ENCODE measurements at places on chromosomes 13 and 19. TPM values are rescaled to one million over a fixed set of nuclear protein-coding genes. Genes with fewer than 3 reads are reported as not detected.

DNA sequence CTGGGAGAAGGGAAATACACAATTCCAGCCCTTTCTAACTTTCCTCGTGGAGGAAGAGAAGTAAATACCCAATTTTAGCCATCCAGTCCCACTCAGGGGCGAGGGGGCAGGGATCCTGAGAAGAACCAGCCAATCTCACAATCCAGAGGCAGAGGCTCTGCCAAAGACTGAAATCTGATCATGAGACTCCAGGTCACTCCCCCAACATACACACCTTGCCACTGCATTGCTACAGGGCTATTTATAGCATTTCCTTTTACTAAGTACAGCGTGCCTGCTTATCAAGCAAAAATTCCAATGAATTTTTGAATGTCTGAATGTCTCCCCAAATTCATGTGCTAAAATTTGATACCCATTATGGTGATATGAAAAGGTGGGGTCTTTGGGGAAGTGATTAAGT is 1687.5 kb downstream of the EFNB2 start:
- no peak for DNase-seq
- no peaks in the 10 kb centered on the region for H3K4me1 ChIP-seq
- no peak overlapping the region for H3K27ac ChIP-seq

DNA sequence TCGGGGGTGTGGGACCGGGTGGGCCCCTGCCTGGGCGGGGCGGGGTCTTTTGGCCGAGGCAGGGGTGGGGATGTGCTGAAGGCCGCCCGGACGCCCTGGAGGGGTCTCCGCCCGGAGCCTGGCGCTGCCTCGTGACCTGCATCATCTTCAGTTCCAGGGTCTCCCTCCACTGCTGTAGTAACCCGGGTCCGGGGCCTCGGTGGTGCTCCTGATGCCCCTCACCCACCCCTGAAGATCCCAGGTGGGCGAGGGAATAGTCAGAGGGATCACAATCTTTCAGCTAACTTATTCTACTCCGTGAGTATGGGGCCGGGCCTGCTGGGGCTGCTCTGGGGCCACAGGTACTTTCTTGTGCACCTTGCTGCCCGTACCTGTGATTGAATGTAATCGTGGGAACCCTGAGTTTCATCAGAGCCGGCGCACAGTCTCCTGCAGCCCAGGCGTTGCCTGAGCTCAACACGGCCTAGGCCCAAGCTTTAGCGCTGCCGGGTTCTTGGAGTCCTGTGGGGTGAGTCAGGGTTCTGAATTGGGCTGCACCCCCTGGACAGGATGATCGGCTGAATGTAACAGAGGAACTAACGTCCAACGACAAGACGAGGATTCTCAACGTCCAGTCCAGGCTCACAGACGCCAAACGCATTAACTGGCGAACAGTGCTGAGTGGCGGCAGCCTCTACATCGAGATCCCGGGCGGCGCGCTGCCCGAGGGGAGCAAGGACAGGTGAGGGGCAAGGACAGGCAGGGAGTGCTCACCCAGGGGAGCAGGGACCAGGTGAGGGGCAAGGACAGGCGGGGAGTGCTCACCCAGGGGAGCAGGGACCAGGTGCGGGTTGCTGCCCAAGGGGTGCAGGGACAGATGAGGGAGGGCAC is 10.5 kb downstream of the PEAK3 start:
- peaks cover 26% of the 10 kb centered on the region for H3K36me3 ChIP-seq
- peaks cover 25% of the 10 kb centered on the region for H3K4me1 ChIP-seq
- H3K27ac ChIP-seq, result peak overlapping the region; percentile 83
- peak overlapping the region; percentile 91 for H3K4me3 ChIP-seq
- no peak for DNase-seq
- H3K27me3 ChIP-seq, result peaks cover 5% of the 10 kb centered on the region

DNA sequence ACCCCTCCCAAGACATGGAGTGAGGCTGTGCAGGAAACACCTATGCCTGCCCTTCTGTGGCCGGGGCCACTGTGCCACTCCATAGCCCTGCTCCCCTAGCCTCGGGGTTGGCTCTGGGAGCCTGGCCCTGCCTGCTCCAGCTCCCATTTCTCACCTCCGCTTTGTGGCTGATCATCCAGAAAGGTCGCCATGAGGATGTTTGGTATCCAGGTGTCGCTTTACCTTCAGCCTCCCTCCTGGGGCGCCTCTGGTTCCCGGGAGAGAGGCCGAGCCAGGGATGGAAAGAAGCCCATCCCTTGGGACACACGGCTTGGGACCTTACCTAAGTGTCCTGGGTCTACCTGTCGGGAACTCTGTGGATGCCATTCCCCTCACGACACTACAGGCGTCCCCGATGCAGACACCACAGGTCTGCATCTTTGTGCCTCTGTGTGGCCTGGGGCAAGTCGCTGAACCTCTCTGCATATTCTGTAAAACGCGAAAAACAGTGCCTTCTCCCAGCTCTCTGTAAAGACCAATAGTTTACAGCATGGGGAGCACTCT is 3.4 kb upstream of the MCF2L start:
- peaks cover 9% of the 10 kb centered on the region for H3K4me1 ChIP-seq
- H3K27ac ChIP-seq, result no peak overlapping the region
- no peaks in the 10 kb centered on the region for H3K36me3 ChIP-seq
- peaks cover 26% of the 10 kb centered on the region for H3K27me3 ChIP-seq
- no peak for DNase-seq
- H3K4me3 ChIP-seq, result no peak overlapping the region

GRCh38 chr13:110777251-110777820 is 63.8 kb downstream of the ING1 start:
- no peak overlapping the region for H3K4me3 ChIP-seq
- no peak overlapping the region for H3K27ac ChIP-seq
- no peaks in the 10 kb centered on the region for H3K4me1 ChIP-seq
- no peaks in the 10 kb centered on the region for H3K36me3 ChIP-seq

DNA sequence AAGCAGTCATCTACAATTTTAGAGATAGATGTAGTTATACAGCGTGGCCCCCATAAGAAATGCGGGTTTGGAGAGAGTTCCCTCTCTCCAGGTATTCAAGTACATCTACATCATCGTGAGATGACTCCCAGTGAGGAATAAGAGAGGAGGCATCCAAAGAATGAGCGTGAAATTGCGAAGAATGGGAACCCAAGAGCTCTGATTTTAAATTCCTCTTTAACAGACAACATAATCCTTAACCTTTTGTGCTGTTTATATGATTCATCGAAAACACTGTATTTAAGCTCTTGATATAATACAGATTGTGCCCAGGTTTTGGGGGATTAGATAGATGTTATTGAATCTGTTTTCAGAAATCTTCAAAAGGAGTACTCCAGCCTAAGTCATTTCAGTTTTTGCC is 161.5 kb downstream of the COG6 start:
- H3K36me3 ChIP-seq, result no peaks in the 10 kb centered on the region
- peaks cover 1% of the 10 kb centered on the region for H3K27me3 ChIP-seq
- H3K27ac ChIP-seq, result no peak overlapping the region
- no peak overlapping the region for H3K4me3 ChIP-seq

GRCh38 chr19:3210347-3211017 is 14.0 kb upstream of the CELF5 start:
- H3K4me1 ChIP-seq, result no peaks in the 10 kb centered on the region
- H3K36me3 ChIP-seq, result peaks cover 2% of the 10 kb centered on the region
- H3K27me3 ChIP-seq, result no peaks in the 10 kb centered on the region
- peak; percentile 54 for DNase-seq
- H3K4me3 ChIP-seq, result no peak overlapping the region

GRCh38 chr19:49475191-49475917 is 1.3 kb downstream of the FLT3LG start:
- peaks cover 36% of the 10 kb centered on the region for H3K4me1 ChIP-seq
- peak overlapping the region; percentile 91 for H3K4me3 ChIP-seq
- H3K27ac ChIP-seq, result peak overlapping the region; percentile 97
- H3K27me3 ChIP-seq, result no peaks in the 10 kb centered on the region
- peaks cover 10% of the 10 kb centered on the region for H3K36me3 ChIP-seq

GRCh38 chr13:111485491-111486250 is 165.2 kb downstream of the TEX29 start:
- H3K27ac ChIP-seq, result no peak overlapping the region
- no peak overlapping the region for H3K4me3 ChIP-seq
- H3K36me3 ChIP-seq, result no peaks in the 10 kb centered on the region
- DNase-seq, result no peak

GRCh38 chr19:12974301-12975220 is 5.2 kb downstream of the DAND5 start:
- DNase-seq, result no peak
- H3K4me3 ChIP-seq, result no peak overlapping the region
- no peak overlapping the region for H3K27ac ChIP-seq
- H3K27me3 ChIP-seq, result peaks cover 16% of the 10 kb centered on the region

DNA sequence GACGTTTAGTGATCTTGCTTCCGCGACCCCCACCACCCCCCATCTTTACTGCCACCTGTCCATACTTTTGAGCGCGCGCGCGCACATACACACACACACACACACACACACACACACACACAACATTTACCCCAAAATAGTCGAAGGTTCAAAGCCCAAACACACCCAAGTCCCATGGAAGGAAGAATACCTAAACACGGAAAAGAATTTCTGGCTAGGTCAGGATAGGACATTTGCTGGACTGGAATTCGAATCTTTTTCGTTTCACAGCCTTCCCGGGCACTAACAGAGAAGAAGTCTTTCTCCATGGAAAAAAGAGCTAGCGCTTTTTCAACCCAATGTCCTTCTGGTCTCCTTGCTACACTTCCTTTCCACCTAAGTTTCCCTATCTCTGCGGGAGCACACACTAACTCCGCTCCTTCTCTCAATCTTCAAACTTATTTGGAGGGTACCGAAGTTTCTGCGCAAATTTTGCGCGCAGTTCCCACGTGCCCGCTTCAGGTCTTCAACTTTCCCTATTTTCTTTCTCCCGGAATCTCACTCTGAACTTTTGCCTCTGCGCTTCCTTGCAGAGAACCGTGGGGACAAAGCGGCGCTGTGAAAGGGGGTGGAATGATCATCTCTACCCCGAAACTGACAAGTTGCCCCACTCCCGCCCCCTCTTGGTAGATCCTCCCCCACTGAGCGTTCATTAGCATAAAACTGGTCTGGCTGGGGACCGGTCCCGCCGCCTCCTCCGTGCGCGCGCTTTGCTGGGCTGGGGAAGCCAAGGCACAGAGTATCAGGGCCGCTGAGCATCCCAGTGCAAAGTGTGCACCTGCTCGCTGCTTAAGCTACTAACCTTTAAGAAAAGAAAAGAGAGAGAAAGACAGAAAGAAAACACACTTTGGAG is 2.7 kb downstream of the DACH1 start:
- H3K27me3 ChIP-seq, result peaks cover 64% of the 10 kb centered on the region
- DNase-seq, result no peak
- H3K27ac ChIP-seq, result no peak overlapping the region
- peaks cover 19% of the 10 kb centered on the region for H3K4me1 ChIP-seq
- peak overlapping the region; percentile 83 for H3K4me3 ChIP-seq
- no peaks in the 10 kb centered on the region for H3K36me3 ChIP-seq

DNA sequence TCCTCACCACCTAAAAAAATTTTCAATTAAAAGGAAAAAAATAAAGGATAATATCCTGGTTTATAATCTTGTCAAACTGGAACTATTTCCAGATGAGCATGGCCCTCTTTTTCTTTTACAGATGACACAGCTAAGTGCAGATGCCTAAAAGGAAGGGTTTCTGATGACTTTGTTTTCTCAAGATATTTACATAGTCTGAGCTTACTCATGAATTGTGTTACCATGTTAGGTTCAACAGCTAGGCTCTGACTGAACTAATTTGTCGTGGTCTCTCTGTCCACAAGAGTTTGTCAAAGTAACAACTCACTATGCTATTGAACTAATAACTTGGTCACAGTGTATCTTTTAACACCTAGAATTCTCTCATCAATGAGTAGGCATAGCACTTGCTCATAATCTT is 780.8 kb downstream of the GPC5 start:
- no peak overlapping the region for H3K27ac ChIP-seq
- DNase-seq, result no peak
- H3K4me1 ChIP-seq, result no peaks in the 10 kb centered on the region
- H3K36me3 ChIP-seq, result no peaks in the 10 kb centered on the region
- H3K4me3 ChIP-seq, result no peak overlapping the region

DNA sequence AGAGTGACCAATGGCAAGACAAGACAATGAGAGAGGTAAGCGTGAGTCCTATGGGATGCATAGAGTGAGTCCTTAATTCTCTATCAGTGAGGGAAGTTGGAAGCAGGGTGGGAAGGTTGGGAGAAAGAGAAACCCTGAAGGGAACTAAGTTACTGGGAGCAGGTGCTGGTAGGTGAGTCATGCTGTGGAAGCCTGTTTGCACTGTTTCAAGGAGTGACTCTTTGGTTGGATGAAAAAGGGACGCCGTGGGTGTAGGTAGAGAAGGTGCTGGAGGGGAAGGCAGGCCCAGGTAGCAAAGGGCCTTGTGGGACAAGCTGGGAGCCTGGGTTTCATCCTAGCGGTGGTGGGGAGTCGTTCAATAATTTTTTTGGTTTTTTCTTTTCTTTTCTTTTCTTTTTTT is 21.9 kb downstream of the IGFL1 start:
- no peak overlapping the region for H3K27ac ChIP-seq
- no peak for DNase-seq
- peaks cover 55% of the 10 kb centered on the region for H3K27me3 ChIP-seq
- H3K4me3 ChIP-seq, result no peak overlapping the region

DNA sequence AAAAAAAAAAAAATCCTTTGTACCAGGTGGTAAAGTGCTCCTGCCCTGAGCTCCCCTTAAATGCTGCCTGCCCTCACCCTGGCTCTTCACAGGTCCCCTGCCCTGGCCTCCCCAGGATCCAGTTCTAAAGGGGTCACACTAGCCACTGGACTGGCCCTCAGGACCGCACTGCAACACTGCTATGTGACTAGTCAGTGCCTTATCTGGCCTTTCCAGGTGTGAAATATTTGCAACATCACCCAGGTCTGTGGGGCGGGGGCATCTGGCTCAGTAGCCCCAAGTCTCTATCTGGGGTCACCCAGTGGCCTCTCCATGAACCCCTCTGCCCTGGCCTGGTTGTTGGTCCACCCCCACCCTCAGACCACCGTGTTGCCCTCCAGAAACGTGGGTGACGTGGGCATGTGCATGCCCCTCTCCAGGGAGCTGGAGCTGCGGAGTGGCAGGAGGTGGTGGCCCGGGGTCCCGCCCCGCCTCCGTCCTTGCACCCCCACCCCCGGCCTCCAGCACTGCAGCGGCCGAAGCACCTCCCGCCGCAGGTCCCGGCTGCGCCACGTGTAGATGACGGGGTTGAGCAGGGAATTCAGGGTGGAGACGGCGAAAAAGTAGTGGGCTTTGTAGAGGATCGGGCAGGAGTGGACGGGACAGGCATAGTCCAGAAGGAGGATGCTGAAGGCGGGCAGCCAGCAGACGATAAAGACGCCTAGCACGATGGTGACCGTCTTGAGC is 7.5 kb downstream of the S1PR2 start:
- H3K27me3 ChIP-seq, result no peaks in the 10 kb centered on the region
- H3K4me1 ChIP-seq, result peaks cover 12% of the 10 kb centered on the region
- H3K4me3 ChIP-seq, result no peak overlapping the region
- H3K36me3 ChIP-seq, result peaks cover 3% of the 10 kb centered on the region
- H3K27ac ChIP-seq, result no peak overlapping the region
- DNase-seq, result no peak

The ZNF547 gene
- total RNA-seq, result 0.93 TPM

The ICAM5 gene
- total RNA-seq, result 1.9 TPM

The SLC25A15 gene
- 20.0 TPM for total RNA-seq

The KMT2B gene
- 65.2 TPM for total RNA-seq

The KLK4 gene
- total RNA-seq, result not detected

The ARHGAP45 gene
- 202 TPM for total RNA-seq

The THSD1 gene
- total RNA-seq, result 0.07 TPM

The ZNF132 gene
- total RNA-seq, result 3.5 TPM

Measured in activated T-helper 1 cell treated with anti-CD3 and anti-CD28 coated beads, Interleukin-12 subunit alpha, Interleukin-12 subunit beta, Interleukin-2, Interleukin-4 antibody, amounts not matched to agents 30 ng/mL and 10 ng/mL and 1 ng/mL, durations not matched to agents 14 hours and 24 hours and 36 hours (primary cell).